ENCODE measurements at places on chromosomes 12 and 14.

GRCh38 chr12:1590221-1590979 lies 4.0 kb downstream of the FBXL14 start:
- peak; percentile 42 for DNase-seq

GRCh38 chr14:19878029-19878642 lies 3.2 kb downstream of the OR4K2 start:
- DNase-seq, result no peak

DNA sequence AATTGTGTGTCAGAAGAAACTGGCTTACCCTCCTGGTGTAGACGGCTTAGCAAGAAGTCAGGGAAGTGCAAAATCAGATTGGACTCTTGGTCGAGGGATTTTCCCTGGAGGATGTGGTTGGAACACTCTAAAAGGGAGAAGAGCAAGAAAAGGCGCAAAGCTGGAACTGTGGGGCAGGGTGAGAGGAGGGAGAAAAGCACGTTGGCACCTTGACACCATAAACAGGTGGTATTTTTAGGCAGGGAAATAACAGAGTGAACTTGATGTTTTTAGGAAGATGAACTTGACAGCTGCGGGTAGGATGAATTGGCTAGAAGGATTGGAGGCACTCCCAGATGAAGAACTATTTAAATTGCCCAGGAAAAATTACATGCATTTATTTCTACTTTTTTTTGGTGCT lies 67.7 kb downstream of the HCAR2 start:
- DNase-seq, result no peak

- DNase-seq, result no peak
Observed at GRCh38 chr14:51575349-51576116, 76.2 kb upstream of the FRMD6 start.

DNA sequence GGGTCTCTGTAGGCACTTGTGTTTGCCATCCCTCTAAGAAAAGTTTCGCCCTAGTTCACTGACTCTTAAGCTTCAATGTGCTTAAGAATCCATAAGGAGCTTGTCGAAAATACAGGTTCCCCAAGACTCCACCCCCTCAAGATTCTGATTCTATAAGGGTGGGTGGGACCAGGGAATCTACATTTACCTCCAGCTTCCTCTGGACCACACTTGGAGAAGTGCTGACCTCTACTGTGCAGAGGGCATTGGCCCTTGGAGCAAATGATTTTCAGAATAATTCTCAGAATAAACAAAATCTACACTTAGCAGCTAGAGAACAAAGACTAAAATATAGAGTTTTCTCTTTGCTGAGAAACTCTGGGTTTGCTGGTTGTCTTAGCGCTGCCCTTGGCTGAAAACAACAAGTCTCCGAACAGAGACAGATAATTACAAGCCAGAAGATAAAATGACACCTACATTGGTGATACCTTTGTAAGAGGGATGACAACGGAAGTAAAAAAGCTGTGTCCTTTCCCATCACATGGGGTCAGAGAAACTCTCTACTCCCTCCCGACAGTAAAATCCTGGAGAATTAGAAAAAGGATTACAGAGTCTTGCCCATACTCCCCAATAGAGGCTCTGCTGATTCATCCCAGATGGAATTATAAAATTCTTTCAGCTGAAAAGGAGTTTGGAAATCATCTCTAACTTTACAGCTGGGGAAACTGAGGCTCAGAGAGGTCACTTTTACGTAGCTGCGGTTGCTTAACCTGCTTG lies 4.8 kb downstream of the TGFB3 start:
- no peak for DNase-seq

DNA sequence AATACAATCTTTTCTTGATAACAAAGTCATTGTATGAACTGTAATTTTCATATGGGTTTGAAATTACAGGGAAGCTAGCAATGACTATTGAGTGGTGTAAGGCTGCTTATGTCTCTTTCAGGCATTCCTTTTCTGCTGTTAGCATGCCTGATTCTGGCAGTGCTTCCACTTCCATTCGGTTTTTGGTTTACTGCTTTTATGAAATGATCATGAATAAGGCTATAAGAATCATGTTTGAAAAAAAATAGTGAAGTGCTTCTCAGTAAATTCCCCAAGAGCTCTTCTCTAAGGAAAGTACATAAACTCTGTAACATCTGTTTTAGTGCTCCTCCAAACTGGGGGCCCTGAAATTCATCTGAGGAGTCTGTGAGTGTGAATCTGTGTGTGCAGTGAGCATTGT lies 434.0 kb upstream of the RGS6 start:
- no peak for DNase-seq

DNA sequence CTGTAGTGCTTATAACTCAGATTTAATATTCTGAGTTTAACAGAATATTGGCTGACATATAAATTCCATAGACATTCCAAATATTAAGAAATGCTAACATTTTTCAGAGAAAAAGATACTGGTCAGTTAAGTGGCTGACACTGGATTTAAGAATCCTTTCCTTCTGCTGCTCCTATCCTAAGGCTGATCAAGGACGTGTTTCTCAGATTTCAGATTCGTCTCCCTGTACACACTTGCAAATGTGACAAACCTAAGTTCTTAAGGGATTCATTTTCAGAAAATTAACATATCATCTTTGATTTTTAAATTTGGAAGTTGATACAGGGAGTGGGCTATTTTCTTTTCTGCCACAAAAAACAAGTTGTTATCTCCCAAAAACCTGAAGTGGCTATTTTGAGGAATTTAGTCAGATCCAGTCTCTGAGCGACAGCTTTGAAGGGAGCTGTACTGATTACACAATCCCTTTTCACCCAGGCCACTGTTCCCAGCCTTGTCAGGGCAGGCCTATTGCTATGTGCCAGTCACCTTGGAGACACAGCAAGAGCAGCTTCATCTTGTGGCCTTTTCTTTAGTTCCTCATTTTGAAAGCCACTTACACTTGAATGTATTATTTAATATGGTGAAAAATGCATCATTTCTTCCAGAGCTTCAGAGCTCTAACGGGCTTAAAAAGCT lies 370.6 kb downstream of the KCNH5 start:
- no peak for DNase-seq

DNA sequence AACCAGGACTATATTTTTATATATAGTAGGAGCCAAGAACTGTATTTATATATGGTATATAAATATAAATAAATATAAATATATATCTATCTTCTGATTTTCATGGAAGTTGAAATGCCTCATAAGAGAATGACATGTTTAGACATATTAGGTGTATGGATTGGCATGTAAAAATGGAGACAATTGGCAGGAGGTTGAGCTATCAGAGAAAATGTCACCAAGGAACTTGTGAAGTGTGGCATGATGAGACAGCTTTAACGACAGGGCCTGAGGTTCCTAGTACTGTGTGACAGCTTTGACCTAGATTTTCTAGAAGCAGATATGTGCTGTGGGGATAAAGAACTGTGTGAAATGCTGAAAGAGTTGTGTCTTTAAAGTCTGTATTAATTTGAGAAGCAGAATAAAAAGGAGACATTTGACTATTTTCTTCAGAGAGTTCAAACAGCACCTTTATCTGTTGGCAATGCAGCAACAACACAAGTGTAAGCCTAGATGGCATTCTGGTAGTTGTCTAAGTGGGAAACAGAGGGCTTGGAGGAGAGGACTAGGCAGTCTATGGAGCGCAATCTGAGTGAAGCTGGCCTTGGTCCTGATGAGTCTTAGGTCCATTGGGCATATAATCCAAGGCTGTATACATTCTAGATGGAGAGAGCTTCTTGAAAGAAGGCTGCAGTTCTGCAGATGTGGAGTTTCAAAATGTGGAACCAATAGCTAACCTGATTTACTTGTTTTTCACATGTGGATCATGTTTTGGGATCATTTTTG lies 47.7 kb upstream of the MDGA2 start:
- DNase-seq, result no peak

GRCh38 chr14:101101456-101102056 lies 198.0 kb upstream of the RTL1 start:
- DNase-seq, result no peak

DNA sequence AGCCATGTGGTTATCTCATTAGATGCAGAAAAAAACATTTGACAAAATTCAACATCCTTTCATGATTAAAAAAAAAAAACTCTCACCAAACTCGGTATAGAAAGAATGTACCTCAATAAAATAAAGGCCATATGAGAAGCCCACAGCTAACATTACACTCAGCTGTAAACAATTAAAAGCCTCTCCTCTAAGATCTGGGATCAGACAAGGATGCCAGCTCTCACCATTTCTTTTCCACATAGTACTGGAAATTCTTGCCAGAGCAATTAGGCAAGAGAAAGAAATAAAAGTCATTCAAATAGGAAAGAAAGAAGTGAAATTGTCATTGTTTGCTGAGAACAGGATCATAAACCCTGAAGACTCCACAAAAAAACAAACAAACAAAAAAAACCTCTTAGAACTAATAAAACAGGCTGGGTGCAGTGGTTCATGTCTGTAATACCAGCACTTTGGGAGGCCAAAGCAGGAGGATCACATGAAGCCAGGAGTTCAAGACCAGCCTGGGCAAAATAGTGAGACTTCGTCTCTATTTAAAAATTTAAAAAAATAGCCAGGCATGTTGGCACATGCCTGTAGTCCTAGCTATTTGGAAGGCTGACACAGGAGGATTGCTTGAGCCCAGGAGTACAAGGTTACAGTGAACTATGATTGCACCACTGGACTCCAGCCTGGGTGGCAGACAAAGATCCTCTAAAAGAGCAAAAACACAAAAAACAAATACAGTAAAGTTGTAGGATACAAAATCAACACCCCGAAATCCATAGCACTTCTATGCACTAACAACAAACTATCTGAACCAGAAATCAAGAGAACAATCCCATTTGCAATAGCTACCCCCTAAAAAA lies 114.4 kb downstream of the FOXA1 start:
- DNase-seq, result no peak

- no peak for DNase-seq
Observed at GRCh38 chr12:43805149-43805859, 813 bp downstream of the TWF1 start.

DNA sequence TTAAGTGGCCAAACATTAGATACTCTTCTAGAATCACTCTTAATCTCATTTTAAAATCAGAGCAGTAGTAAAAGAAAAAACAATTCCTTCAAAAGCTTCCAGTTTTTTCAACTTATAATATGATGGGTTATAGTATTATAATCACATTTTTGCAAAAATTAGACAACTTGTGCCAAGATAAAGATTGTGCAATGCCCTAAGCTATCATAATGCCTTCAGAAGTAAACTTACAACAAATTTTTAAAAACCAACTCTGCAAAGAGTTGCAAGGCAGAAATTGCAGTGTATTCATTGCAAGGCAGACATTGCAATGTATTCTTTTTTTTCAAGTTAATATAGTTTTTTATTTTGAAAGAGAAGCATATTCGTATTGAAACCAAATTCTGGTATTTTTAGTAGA lies 47.2 kb upstream of the KITLG start:
- no peak for DNase-seq

GRCh38 chr12:49903351-49903699 lies 375 bp downstream of the FAIM2 start:
- DNase-seq, result no peak

DNA sequence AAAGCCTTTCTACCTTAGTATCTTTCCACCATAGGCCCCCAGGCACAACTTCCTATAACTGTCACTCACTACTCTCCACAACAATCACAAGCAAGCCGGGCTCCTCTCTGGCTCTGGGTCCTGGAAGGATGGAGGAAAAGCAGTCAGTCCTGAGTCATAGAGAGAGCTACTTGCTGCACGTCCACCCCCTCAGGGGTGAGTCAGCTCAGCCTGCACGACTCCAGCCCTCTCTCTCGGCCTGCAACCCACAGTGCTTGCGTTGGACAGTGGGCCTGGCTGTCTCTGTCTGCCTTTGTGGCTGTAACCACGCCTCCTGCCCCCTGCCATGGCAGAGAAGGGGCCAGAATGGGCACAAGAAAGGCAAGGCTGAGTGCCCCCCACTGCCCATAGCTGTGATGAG lies 154.1 kb upstream of the FKBP4 start:
- no peak for DNase-seq
